ENCODE measurements at places on chromosomes 11 and 22. TPM values are rescaled to one million over a fixed set of nuclear protein-coding genes. Genes with fewer than 3 reads are reported as not detected.

FOSL1 gene
- 0.92 TPM for total RNA-seq

DNAJB7 gene
- not detected for total RNA-seq

GRCh38 chr11:95994329-95994728 is 70.4 kb upstream of the MTMR2 start:
- no peak overlapping the region for H3K27ac ChIP-seq
- no peaks in the 10 kb centered on the region for H3K36me3 ChIP-seq
- H3K27me3 ChIP-seq = no peaks in the 10 kb centered on the region

GRCh38 chr22:20877715-20878114 is 18.9 kb downstream of the SNAP29 start:
- no peak for DNase-seq
- no peak overlapping the region for H3K27ac ChIP-seq
- no peaks in the 10 kb centered on the region for H3K36me3 ChIP-seq
- H3K4me1 ChIP-seq = no peaks in the 10 kb centered on the region
- no peaks in the 10 kb centered on the region for H3K27me3 ChIP-seq
- no peak overlapping the region for H3K4me3 ChIP-seq

GRCh38 chr11:105106140-105106539 is 33.4 kb downstream of the CARD18 start:
- no peaks in the 10 kb centered on the region for H3K27me3 ChIP-seq
- H3K4me1 ChIP-seq = no peaks in the 10 kb centered on the region
- DNase-seq = no peak
- H3K27ac ChIP-seq = no peak overlapping the region

DNA sequence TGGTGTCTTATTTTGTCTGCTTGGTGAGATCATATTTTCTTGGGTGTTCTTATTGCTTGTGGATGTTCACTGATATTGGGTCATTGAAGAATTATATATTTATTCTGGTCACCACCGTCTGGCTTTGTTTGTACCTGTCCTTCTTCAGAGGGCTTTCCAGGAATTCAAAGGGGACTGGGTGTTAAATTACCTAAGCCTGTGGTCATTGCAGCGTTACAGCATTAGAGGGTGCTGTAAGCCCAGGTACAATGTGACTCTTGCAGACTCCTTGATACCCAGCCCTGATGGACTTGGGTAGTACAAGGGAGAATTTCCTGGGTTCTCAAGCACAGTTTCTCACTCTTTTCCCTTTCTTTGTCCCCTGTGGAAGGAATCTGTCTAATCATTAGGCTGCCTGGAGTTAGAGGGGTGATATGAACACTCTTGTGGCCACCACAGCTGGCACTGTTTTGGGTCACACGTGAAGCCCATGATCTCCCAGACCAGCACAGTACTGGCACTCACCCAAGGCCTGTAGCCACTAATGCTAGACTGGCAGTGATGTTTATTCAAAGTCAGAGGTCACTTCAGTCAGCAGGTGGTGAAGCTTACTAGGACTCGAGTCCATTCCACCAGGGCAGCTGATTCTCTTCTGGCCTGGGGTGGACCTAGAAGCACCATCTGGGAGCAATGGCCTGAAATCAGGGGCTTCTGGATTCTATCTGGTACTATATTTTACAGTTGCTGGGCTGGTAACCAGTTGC is 56.1 kb upstream of the NARS2 start:
- no peaks in the 10 kb centered on the region for H3K36me3 ChIP-seq
- DNase-seq = peak; percentile 49
- no peaks in the 10 kb centered on the region for H3K27me3 ChIP-seq
- no peak overlapping the region for H3K4me3 ChIP-seq

All from right lobe of liver (tissue), 6 donors.